ENCODE measurements at places on chromosomes 16 and 17.

DNA sequence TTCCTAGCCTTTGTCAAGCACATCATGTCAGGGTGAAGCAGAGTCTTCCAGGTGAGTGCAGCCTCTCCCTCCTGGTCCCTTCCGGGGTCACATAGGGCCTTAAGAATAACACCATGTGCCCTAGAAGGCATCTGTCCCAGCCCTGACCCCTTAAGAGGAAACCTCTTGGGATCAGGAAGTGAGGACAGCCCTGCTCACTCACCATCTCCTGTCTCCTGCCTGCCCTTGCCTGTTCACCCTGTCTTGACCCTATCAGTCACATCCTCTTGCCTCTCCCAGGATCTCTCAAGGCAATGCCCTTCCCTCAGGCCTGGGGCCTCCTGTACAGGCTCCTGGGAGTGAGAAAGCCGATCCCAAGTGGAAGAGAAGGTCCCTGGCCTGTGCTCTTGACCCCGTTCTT, 13.9 kb downstream of the MYL4 start:
- no peak for DNase-seq

DNA sequence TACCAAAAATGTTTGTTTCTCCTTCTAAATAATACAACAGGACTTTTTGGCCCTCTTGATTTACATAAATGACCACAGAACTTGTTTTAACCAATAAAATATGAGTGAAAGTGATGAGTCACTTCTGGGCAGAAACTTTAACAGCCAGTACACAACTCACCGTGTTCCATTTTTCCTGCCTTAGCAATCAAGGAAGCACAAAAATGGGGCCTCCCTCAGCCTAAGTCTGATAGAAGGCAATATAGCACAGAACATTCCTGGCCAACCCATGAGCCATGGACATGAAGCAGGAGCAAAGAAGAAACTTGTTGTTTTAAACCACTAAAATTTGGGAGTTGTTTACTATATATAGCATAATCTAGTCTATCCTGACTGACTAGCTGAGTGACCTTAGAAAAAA, 61.1 kb upstream of the MTMR4 start:
- DNase-seq, result no peak

- DNase-seq, result no peak
Measured at GRCh38 chr16:87832741-87833502, 36.4 kb downstream of the SLC7A5 start.

DNA sequence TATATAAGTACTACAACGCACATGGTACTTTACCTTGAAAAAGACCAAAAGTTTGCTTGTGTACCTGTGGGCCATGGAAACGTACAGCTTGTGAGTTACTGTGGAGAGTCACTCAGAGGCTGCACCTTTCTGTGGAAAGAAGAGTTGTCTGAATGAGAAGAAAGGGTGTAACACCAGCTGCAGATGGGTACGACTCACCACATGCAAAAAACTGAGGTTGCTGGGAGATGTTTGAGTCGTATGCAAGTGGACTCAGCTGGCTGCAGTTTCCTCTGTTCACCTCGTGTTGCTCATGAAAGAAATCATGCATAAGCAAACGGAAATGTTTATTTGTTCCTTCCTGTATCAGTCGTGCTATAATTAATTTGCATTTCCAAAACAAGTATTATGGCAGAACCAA, 22.4 kb upstream of the DYNLRB2 start:
- DNase-seq, result no peak

DNA sequence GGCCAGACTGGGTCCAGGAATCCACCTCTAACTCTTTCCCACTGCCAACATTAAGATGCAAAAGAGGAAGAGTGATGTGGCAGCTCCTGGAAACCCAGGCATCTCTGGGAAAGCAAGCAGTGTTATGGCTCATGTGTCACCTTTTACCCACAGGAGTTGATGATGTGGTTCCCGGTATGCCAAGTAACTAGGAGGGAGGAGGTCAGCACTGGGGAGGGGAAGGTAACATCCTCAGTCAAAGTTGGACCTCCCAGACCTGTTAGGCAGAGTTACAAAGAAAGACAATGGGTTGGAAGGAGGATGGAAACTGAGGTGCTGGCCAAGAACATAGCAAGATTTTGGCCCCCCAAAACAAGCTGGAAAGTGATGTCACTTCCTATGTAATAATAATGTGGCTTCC, 11.4 kb downstream of the KRABD2 start:
- no peak for DNase-seq

- DNase-seq, result no peak
Measured at GRCh38 chr17:78362671-78363070, 2.8 kb upstream of the SOCS3 start.

- peak; percentile 75 for DNase-seq
Measured at GRCh38 chr17:56593646-56594319, at the start of gene NOG. NOG (plus strand) TSS chr17:56593699; CDS start chr17:56594224, 525 bp downstream.

GRCh38 chr16:71826533-71827017, 17.9 kb upstream of the AP1G1 start:
- no peak for DNase-seq

- no peak for DNase-seq
Measured at GRCh38 chr16:11211061-11211976, 44.7 kb downstream of the SOCS1 start.

- no peak for DNase-seq
Measured at GRCh38 chr17:8284126-8284525, 4.3 kb upstream of the RANGRF start.

- peak; percentile 42 for DNase-seq
Measured at GRCh38 chr17:77865112-77865611, 93.3 kb upstream of the TNRC6C start.

DNA sequence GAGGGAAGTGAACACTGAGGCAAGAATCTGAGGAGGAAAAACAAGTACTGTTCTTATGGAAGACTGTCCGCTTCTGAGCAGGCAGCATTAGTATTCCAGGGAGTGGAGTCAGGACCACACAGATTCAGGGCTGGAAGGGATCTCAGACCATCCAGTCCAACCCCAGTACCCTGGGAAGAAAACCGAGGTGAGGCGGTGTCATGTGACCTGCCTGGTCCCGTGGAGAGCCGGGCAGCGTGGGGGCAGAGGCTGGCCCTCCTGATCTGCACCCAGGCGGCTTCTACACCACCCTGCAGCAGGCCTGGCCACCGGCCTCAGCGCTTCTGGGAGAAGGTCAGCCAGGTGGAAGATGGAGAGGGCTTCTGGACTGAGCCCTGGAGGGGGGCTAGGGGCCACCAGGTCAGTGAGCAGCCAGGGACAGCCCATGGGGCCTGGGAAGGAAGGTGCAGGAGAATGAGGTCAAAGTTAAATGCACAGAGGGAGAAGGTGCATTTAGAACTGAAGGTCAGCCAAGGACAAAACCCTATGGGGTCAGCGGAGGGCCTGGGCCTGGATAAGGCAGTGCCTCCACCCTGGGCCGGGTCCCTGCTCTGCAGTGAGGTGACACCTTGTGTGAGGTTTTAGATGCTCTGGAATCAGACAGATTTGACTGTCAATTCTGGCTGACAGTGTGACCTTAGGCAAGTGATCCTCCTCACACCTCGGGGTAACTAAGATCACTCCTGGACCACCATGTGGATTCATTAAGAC, 45.9 kb downstream of the VAC14 start:
- no peak for DNase-seq

- no peak for DNase-seq
Measured at GRCh38 chr16:8935989-8936388, 27.7 kb downstream of the USP7 start.

GRCh38 chr16:68894714-68895113, 51.4 kb downstream of the TANGO6 start:
- no peak for DNase-seq

DNA sequence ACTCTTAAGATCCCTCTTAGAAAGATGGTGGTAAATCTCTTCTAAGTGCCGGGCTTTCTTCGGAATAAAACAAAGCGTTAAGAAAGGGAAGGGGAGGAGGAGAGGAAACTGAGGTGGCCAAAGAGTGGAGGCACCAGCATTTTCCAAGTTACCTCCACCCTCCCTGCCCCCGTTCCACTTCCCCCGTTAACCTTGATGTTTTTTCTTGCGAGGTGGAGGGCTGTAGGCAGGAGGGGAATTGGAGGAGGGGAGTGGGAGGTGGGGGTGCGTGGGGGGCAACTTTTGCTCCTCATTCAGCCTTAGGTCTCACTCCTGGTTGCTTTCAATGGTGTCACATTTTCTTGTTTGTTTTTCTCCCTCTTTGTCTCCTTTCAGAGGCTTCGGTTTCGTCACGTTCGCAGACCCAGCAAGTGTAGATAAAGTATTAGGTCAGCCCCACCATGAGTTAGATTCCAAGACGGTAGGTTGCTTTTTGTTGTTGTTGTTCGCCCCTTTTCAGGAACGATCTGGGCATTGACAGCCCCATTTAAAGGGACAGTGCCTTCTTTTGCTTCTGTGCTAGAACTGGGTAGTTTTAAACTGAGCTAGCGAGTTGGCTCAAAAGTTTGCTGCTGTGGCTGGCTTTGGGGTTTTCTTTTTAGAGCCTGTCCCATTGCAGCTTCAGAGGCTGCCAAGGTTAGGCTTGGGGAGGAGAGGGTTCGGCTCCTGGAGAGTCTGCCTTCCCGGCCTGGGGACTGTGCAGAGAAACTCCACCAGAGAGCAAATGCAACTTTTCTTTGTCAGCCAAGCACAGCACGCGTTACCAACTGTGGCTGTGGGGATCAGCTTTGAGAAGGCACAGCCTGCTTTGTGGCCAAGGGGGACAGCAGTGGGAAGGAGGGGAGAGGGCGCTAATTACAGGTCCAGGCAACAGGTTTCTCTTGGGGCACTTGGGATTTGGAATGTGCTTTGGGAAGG, 1.9 kb downstream of the MSI2 start:
- DNase-seq, result no peak

DNA sequence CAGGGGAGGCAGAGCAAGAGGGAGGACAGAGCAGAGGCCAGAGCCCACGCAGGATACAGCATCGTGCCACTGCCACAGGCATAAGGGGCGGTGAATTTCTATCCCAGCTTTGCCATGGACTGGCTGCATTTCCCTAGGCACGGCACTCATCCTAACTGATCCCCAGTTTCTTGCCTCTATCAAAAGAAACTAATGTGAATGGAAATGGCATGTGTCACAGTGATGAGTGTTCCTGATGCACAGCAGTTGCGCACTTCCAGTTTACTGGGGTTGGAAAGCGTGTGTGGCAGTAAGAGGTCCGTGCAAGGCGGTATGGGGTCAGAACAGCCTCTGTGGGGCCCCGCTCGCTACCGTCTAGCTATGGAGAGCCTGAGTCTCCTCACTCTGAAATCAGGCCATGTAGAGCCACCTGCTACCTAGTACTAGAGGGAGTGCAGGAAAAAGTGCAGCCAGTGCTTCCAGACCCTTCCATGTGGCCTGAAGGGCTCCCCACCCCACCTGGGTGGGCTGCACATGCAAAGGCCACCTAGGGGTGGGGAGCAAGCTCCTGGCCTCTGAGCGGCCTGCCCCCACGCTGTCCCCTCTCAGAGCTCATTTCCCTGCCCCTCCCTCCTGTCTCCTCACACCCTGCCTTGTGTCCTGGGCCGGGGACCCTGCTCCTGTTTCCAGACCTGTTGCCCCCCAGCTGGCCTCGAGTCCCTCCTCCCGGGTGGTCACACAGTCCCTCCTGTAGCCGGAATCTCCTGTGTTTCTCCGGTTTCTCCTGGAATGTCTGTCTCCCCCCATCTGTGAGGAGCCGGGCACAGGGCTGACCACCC, 5.0 kb upstream of the KCNJ18 start:
- DNase-seq, result no peak

GRCh38 chr16:57113042-57113453, 20.7 kb downstream of the CPNE2 start:
- no peak for DNase-seq

- no peak for DNase-seq
Measured at GRCh38 chr16:27847030-27847550, 216.4 kb downstream of the GSG1L start.

GRCh38 chr17:15350777-15351477, 9.5 kb upstream of the TEKT3 start:
- DNase-seq, result no peak

- no peak for DNase-seq
Measured at GRCh38 chr16:54363766-54364165, 77.2 kb upstream of the IRX3 start.

- DNase-seq, result peak; percentile 87
Measured at GRCh38 chr17:7329997-7330637, 982 bp upstream of the NEURL4 start.

GRCh38 chr17:82911822-82912221, 72.0 kb upstream of the ZNF750 start:
- no peak for DNase-seq

- DNase-seq, result no peak
Measured at GRCh38 chr17:70317421-70317820, 148.1 kb downstream of the KCNJ2 start.

- no peak for DNase-seq
Measured at GRCh38 chr17:74857191-74857590, 2.5 kb downstream of the GRIN2C start.

DNA sequence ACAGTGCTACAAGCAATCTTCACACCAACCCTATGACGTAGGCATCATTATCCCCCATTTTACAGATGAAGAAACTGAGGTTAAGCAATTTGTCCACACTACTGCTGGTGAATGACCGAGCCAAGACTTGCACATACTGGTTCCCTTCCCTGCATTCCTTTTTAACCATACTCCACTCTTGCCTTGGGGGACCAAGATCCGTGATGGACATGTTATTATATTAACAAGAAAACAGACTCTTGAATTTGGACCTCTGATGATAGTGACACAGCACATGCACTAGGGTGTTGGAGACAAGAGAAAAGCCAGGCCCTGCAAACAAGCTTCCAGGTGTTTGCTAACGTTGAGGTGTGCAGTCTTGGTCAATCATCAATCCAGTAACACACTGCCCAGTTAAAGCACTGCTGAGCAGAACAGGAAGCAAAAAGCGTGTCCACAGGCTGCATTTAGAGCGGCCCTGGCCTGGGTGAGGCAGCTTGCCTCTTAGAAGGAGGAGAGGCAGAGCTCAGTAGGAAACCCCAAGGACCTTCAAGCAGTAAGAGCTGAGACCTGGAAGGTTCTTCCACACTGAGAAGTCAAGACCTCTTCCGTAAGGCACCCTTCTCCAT, 36.7 kb downstream of the HNF1B start:
- no peak for DNase-seq

DNA sequence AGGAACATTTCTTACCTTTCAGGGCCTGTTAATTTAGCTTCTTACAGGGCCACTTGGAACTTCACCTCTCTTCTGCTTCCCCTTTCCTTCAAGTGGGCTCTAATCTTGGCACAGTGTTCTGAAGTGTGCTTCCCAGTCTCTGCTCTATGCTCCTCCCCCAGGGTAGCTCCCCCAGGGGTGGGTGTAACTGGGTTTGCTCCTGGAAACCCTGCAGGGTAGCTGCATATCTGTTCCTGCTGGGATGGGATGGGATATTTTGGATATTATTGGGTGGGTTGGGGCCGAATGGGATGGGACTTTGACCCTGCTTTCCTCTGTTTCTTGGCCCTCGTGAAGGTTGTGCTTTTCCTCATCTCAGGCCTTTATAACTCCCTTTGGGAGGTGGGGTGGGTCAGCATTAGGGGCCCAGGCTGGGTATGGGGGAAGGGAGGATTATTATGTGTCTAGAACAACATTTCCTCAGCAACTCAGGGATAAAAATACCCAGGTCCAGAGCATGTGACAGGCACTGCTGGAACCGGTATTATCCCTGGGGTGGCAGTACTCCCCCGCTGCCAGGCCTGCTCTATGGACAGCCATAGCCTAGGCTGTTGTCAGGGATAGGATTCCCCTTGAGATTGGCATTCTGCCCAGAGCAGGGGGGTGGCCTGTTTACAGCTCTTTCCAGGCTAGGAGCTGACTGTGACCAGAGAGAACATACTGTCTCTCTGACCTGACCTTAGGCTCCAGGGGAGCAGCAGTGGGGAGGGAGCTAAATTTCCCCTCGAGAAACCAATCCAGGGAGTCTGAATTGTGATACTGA, 5.0 kb downstream of the NFE2L1 start:
- DNase-seq, result peak; percentile 29

- DNase-seq, result no peak
Measured at GRCh38 chr17:28579526-28579925, 2.8 kb upstream of the ALDOC start.
